M059J (cell line): ENCODE measurements at places on chromosomes 2 and 18.

- peak; percentile 28 for DNase-seq
Observed at GRCh38 chr2:189409647-189410046, 31.6 kb upstream of the WDR75 start.

GRCh38 chr2:208311954-208312353 is 45.9 kb downstream of the PIKFYVE start:
- no peak for DNase-seq

DNA sequence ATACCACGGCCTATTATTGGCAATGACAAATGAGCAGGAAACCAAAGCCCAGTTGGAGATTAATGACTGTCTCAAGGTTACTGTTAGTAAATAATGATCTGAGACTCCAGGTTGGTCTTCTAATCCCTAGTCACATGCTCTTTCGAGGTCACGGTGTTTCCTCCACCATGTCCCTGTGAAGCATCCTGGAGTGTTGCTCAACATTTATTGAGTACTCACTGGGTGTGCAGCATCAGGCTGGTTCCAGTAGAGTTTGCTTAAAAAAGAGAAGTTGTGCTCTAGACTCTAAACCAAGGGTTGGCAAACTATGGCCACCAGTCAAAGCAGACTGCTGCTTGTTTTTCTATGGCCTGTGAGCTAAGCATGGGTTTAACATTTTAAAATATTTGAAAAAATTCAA is 263.8 kb upstream of the ATP5MC3 start:
- no peak for DNase-seq

DNA sequence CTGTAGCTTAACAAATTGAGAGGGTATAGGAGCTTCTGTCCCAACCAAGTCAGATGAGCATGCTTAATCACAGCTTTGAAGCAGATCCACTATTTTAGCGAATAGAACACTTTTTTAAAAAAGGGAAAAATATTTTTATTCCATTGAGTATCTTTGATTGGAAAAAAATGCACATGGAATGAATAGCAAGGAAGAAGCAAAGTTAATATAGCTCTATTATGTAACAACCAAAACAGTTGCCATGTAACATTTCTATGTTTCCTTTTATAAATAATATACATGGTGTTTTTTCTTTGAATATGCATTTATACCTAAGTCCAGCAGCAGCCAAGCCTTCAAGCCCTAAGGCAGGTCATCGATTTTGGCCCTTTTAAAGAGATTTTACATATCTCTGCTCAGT is 21.4 kb upstream of the SPTBN1 start:
- DNase-seq: no peak

DNA sequence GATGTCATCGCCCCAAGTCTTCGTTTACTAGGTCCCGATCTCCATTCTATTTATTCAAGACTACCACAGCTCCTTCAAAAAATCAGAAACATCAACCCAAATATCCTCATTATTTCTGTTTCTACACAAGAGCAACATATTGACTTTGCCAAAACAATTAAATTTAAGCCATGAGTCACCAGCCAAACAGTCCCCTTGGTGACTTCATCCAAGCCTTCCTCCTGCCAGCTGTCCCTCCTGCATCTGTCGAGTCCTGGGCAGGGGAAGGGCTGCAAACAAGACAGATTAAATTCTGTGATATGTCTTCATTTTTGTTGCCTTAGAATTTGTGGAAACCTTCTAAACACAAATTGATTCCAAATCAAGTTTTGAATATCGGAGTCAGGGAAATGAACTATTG is 110.3 kb downstream of the SP3 start:
- peak; percentile 71 for DNase-seq

- no peak for DNase-seq
Observed at GRCh38 chr2:139457873-139458272, 677.7 kb upstream of the NXPH2 start.

- no peak for DNase-seq
Observed at GRCh38 chr18:33987206-33987605, 237.5 kb downstream of the NOL4 start.

GRCh38 chr2:150909090-150909489 is 352.6 kb downstream of the RBM43 start:
- DNase-seq: no peak

DNA sequence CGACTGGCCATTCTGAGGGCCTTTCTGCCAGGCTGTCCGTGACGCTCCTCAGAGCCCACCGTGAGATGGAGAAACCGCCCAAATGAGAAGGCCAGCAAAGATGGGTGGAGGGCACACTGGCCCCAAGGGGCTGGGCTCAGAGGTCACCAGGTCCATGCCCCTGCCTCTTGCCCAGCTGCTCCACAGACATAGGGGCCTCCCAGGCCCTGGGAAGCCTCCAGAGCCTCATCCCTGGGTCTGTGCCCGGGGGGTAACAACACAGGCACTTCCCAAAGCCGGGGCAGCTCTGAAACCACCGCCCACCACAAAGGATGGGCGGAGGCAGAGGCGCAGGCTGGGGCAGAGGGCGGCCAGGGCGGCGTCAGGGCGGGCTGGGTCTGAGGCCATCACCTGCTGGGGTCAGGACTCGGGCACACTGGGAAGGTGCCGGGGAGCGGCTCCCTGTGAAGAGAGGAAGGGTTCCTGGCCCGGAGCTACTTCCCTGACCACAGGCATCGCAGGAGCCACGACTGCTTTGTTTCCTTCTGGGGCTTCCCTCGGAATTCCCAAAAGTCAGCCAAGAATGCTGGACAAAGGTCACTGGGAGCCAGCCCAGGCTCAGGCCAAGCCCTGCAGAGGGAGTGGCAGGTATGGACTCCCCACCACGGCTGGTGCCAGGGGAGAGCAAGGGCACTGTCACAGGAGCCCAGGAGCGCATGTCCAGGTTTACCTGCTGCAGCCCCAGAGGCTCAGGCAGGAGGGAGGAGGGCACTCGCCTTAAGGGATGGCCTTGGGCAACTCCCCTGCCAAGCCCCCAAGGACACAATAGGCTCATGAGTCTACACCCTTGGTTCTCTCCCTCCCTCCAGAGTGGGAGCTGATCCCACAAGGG is 9.4 kb downstream of the CYP26B1 start:
- DNase-seq: peak; percentile 52

GRCh38 chr2:236641051-236641726 is 71.6 kb downstream of the ACKR3 start:
- DNase-seq: no peak
